ENCODE measurements at places on chromosomes 4 and X.

GRCh38 chr4:106325800-106326199 lies 9.4 kb downstream of the AIMP1 start:
- no peak for DNase-seq

- DNase-seq = no peak
Observed at GRCh38 chrX:25048178-25048577, 32.4 kb upstream of the ARX start.

DNA sequence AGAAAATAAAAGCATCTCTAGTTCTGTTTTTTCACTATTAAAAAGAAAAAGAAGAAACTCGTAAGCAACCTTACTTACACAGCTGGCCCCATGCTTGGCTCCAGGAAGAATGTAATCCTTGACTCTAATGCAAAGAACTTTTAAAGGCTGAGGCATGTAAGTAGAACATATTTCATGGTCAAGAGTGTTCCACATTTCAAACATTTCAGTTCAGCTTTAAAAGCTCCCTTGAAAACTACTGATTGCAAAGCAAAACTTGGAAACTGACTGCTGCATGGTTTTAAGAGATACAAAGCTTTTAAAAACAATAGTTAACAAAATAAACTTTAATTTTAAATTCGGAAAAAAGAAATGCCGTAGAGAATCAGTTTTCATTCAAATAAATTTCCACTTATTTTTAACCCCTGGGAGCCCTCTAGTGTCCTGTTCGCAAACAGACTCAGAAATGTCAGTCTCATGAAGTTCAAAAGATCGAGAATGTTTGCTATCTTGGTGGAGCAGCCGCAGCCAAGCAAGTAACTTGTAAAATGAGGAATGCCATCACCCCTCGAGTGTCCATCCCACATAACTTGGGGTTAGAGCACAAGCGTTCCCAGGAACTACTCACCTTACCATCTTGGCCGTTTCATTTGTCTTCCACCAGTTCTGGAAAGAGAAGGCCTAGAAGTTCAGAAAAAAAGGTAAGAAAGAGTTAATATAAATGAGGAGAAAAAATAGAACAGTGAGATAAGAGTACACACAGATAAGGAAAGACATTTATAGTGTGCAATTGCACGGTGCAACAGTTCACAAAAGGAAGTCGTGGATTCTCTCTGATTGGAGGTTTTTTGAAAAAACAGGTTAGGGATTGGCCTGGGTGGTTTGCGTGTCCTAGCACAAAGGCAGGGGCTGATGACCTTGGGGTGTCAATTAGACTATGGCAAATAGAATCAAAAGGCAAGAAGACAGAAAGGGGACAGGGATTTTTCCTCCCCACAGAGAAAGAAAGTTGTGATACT lies at the start of gene GASK1B:
TSS of gene GASK1B (minus strand) at position 765 of the 998 bp plus-strand sequence. CDS start 1,650 bp downstream, outside the sequence.
- peak; percentile 46 for DNase-seq

DNA sequence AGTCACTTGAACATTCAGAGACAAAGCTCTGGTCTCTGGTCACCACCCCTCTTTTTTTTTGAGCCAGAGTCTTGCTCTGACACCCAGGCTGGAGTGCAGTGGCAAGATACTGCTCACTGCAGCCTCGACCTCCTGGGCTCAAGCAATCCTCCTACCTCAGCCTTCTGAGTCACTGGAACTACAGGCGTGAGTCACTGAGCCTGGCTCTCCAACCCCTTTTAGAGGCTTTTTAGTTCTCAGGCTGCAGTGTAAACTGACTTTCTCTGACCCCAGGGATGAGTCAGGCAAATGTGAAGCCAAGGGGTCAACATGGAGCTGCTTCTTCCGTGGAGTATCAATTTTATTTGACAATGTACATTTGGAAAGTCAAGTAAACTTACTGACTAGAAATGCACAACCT lies 229.2 kb downstream of the PTTG2 start:
- DNase-seq = peak; percentile 41

DNA sequence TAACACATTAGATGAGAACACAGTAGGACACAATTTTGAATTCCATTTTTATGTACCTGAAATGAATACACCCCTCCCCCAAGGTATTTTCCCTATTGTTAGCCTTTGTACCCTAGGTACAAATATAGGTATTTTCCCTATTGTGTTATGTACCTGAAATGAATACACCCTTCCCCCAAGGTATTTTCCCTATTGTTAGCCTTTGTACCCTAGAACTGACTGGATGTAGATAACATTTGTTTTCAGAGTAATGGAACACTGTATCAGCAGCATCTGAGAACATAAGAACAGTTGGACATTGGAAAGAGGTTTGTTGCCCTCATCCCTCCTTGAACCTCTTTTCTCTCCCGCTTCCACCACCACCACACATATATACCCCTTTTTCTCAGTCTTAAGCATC lies 37.6 kb downstream of the YIPF6 start:
- DNase-seq = no peak

- peak; percentile 2 for DNase-seq
Observed at GRCh38 chrX:31223817-31224216, 152.0 kb upstream of the FTHL17 start.

DNA sequence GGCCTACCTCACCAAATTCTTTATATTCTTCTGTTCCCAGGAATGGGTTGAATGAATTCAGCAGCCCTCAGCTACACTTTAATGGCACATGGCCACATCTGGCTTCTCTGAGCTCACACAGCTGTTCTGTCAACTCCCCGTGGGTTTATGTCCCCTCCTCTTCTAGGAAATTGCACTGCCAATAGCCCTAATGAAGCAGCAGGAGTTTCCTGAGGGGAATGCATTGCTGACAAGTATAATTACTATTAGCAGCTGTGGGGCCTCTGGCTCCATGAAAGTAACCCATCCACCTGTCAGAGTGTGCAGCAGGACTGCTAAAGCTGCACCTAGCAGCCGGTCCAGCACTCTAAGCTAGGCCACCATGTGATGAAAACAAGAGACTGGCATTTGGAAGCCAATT lies 50.3 kb downstream of the FTHL17 start:
- DNase-seq = no peak

DNA sequence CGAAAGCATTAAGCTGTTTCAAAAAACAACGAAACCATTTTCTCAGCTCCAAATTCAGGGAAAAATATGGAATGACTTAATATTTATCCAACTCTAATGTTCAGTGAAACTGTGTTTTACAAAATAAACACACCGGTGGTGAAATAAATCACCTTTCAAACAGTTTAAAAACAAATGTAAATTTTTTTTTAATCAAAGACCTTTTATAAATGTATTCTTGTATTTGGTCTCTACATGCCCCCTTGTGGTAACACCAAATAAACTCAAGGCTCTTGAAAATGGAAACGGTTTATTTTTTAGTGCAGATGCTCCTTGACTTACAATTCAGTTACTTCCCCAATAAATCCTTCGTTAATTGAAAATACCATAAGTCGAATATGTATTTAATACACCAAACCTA lies 45.8 kb upstream of the ITM2A start:
- peak; percentile 0 for DNase-seq

DNA sequence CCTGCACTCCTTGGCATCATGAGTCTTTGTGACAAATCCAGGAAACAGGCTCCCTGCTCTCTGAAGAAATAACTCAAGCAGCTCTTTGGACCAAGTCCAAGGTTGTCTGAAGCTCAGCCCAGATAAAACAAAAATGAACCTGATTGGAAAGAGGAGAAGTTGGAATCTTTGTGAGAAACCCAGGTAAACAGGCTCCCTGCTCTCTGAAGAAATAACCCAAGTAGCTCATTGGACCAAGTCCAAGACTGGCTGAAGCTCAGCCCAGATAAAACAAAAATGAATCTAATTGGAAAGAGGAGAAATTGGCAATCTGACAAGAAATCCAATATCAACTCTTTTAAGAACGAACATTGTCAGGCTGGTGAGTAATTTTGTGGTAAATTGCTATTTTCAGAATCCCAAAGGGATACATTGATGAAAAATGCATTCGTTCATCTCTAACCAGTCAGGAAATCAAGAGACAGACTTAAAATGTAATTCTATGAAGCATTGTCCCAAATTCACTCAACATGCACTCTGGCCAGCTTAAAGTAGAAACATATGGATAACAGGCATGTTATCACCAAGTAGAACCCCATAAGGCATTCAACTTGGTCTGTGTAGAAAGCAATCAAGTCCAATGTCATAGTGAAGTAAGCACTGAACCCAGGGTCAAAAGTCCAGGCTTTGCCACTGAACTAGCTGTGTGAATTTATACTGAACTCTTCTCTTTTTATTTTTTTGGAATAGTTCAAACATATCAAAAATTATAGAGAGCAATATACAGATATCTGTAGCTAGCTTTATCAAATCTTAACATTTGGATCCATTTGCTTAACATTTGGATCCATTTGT lies 16.8 kb upstream of the NFXL1 start:
- peak; percentile 75 for DNase-seq

GRCh38 chr4:92477298-92477697 lies 173.5 kb downstream of the GRID2 start:
- no peak for DNase-seq

DNA sequence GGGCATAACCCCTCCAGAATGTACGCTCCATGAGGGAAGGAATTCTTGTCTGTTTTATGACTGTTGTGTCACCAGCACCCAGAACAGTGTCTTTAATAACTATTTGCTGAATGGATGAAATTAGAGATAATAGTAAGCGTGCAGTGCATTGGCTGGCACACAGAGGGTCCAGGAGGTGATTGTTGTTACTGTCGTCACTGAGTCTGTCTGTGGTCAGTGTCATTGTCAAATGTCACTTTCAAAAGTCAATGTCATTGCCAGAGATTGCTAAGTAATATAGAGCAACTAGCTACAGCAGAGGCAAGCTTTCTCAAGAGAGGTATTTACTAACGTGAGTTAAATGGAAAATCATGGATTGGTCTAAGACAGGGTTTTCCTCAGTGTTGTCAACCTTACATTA lies 70.7 kb downstream of the ARHGEF38 start:
- no peak for DNase-seq

DNA sequence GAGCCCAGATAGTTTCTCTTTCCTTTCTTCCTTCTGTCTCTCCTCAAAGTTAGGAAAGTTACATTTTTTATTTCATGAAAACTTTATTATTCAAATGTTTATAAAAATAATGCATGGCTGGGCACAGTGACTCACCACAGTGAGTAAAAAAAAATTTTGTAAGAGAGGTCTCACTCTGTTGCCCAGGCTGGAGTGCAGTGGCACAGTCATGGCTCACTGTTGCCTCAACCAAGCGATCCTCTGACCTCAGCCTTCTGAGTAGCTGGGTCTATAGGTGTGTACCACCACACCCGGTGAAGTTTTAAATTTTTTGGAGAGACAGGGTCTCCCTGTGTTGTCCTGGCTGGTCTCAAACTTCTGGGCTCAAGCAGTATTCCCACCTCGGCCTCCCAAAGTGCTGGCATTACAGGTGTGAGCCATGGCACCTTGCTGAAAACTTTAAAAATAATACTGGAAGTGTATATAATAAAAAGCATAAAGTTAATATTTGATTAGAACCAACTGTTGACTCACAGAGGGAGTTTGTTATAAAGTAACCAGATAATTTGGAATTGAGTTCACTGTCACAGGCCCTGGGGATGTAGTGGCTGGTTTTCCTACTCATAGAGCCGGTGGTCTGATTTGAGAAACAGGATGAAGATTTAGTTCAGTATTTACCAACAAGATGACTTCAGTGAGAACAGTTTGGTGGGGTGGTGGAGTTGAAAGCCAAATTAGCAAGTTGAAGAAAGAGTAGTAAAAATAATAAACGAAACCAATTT lies 18.0 kb downstream of the CMC4 start:
- DNase-seq = no peak

GRCh38 chr4:85431156-85431555 lies 43.8 kb upstream of the ARHGAP24 start:
- DNase-seq = no peak

- no peak for DNase-seq
Observed at GRCh38 chrX:22541926-22542325, 269.2 kb downstream of the CBLL2 start.

- no peak for DNase-seq
Observed at GRCh38 chrX:64456828-64457227, 61.6 kb upstream of the MTMR8 start.

DNA sequence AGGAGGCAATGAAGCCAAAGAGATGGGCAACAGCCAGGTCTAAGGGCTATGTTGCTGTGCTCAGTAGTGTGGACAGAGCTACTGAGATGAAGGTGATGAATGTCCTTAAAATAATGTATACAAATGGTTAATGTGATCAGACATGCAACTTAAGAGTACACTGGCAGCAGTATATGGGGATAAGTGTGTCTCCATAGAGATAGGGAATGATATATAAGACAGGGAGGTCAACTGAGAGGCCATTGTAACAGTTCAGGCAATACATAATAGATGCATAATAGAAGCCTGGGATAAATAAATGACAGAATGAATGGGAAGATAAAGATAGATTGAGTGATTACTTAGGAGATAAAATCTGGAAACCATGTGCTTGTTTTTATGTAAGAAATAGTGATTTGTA lies 250.0 kb downstream of the CFAP299 start:
- no peak for DNase-seq

GRCh38 chr4:183611210-183611830 lies 47.7 kb downstream of the RWDD4 start:
- no peak for DNase-seq

DNA sequence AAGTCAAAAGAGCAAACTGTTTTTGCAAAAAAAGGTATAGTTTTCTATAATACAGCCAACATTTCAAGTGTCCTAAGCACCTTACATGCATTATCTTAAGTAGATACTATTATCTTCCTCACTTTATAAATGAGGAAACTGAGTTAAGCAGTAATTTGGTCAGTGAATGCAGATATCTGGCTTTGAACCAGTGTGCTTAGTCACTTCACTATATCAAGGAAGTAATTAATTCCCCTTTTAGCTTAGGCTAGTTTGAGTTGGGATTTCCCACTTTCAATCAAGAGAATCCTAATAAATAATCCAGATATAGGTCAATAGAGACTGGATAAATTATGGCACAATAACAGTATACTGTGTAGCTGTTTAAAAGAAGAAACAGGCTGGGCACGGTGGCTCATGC lies 14.8 kb downstream of the SPINK2 start:
- no peak for DNase-seq

- no peak for DNase-seq
Observed at GRCh38 chrX:103056902-103057301, 7.1 kb downstream of the BEX1 start.

GRCh38 chr4:6198278-6198677 lies 2.1 kb downstream of the JAKMIP1 start:
- no peak for DNase-seq

All from fibroblast of gingiva (primary cell).